ENCODE measurements at places on chromosomes 5 and 9.

GRCh38 chr9:116490321-116490720 lies 196.8 kb upstream of the TRIM32 start:
- no peak for DNase-seq

DNA sequence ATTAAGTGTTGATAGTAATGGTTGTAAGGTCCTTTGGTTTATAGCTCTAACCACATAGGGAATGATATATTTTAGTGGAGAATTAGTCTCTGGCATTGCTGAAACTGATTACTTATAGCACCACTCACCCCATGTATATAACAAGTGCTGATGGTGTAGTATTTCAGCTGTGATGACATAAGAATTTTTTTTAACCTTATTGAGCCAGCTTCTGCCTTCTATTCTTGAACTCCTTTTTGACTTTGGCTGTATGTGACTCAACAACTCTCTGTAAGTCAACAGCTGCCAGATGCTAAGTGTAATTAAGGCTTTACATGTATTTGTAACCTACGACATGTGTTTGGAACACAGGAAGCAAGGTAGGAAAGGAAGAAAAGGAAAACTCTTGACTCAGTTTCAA lies 929.6 kb upstream of the WWC1 start:
- DNase-seq: no peak

- DNase-seq: no peak
Observed at GRCh38 chr9:76692458-76693129, 71.6 kb upstream of the PCA3 start.

DNA sequence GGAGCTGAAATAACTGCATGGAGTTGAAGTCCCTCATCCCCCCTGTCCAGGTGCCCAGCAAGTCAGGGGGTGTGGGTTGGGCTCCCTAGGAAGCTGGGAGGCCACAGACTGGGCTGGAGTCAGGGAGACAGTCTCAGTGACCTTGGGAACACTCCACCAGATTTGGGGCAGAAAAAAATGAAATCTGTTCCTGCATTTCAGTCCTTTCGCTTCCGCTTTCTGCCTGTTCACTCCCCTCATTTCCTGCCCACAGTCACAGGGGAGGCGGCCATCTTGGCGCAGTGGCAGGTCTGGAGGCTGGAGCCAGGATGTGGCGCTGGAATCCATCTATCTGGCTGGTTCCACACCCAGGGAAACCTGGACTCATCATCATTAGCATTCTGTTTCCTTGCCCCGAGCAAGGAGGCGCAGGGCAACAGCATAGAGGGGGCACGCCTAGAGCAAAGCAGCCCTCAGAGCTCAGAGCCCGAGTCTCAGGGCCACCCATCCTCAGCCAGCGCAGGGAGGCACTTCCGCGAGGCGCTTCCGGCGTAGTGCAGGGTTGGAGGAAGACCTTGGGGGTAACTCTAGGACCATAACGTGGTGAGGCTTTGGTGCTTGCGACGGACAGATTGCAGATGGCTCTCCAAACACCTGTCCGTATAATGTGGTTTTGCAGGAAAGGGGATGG lies 86.2 kb upstream of the HSPA9 start:
- DNase-seq: no peak

DNA sequence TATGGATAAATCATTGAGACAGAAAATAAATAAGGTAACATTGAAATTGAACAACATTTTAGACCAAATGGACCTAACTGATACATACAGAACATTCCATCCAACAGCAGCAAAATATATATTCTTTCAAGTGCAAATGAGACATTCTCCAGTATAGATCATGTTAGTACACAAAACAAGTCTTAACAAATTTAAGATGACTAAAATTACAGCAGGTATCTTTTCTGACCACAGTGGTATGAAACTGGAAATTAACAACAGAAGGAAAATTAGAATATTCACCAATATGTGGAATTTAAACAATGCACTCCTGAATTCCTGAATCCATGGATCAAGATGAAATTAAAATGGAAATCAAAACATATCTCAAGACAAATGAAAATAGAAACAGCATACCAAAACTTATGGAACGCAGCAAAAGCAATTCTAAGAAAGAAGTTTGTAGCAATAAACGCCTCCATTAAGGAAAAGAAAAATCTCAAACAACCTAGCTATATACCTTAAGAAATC lies 115.6 kb downstream of the ADAMTS12 start:
- no peak for DNase-seq

- no peak for DNase-seq
Observed at GRCh38 chr5:97751540-97751939, 568.5 kb upstream of the RIOK2 start.

DNA sequence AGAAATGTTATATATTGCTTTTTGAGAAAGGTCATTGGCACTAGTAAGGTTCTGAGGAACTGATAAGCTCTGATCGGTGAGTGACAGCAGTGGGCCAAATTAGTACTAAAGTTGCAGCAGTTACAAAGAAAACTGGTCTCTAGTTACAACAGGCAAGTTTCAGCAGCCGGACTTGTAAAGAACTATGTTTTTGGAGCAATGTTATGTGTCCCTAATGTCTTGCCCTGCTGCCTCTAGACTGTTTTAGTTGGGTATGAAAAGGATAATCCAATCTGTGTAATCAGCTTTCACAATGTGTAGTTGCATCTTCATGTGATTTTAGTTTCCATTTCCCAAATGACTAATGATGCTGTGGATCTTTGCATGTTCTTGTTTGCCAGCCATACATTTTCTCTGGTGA lies 113.5 kb downstream of the CAMK4 start:
- DNase-seq: no peak

- no peak for DNase-seq
Observed at GRCh38 chr5:142114687-142115086, 6.1 kb downstream of the NDFIP1 start.

DNA sequence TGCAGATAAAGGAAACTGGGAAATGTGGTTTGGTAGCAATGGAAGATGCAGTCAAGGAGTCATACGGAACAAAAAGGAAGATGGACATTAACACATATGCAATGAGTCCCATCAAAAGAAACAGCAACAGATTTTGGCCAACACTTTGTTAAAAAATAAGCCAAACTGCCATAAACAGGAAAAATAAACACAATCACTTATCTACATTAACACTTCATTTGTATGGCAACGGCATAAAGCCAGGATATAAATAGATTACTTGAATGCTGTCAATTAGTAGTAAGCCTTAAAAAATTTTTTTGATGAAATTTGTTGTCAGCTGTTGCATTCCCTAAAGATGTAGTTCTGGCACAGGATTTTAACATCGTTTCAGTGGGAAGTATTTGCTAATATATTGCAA lies 190.8 kb downstream of the CDH12 start:
- no peak for DNase-seq

- no peak for DNase-seq
Observed at GRCh38 chr5:64437496-64437895, 68.3 kb upstream of the RGS7BP start.

GRCh38 chr9:105373723-105374122 lies 74.1 kb upstream of the FSD1L start:
- DNase-seq: no peak

DNA sequence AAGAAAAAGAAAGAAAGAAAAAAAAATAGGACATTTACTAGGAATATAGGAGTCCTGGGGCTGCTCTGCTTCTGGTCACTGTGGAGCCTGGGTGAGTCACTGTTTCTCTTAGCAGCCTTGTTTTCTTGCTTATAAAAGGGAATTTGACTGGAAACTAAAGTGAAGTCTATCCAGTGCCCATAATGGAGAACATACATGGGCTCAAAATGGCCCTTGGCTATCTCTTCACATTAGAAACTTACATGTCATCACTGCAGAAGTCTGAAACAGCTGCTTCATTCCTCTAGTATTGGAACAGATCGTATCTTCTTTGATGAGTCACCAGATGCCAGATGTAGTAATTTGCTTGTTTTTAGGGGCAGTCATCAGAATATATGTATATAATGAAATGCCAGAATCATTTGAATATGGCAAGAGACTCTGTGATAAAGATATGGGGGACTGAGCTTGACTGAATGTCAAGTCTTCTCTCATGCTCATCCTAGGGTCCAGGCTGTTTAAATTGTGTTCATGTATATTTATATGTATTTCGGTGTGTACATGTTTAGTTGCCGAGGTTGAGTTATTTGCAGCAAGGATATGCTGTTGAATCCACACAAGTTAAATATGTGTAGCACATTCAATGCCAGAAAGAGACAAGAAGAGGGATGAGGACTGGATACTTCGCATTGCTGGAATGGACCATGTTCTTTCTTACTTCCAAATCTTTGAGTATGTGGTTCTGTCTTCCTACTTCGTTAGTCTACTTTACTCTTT lies 56.7 kb downstream of the SGCD start:
- DNase-seq: no peak

- no peak for DNase-seq
Observed at GRCh38 chr5:117748336-117748735, 1173.7 kb upstream of the SEMA6A start.

GRCh38 chr9:7342229-7342628 lies 457.3 kb downstream of the DMAC1 start:
- DNase-seq: no peak

GRCh38 chr9:34072410-34072809 lies 23.7 kb upstream of the UBAP2 start:
- no peak for DNase-seq

DNA sequence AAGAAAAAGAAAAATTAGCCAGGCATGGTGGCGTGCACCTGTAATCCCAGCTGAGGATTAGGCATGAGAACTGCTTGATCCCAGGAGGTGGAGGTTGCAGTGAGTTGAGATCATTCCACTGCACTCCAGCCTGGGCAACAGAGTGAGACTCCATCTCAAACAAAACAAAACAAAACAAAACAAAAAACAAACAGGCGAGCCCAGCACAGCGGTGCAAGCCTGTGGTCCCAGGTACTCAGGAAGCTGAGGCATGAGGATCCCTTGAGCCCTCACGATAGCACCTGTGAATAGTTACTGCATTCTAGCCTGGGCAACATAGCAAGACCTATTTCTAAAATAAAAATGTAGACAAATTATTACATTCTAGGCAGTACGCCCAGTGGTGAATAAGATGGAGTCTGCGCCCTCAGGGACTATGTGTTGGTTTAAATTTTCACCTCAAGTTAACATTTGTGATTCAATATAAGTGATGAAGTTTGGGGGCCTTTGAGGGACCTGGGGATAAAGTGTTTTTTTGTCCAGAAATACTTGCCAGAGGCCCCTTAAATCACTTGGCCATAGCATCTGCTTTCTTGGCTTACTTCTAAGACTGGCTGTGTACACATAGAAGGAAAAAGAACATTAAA lies 3.4 kb upstream of the GAPVD1 start:
- no peak for DNase-seq

- DNase-seq: no peak
Observed at GRCh38 chr5:13921578-13921977, 22.9 kb downstream of the DNAH5 start.

DNA sequence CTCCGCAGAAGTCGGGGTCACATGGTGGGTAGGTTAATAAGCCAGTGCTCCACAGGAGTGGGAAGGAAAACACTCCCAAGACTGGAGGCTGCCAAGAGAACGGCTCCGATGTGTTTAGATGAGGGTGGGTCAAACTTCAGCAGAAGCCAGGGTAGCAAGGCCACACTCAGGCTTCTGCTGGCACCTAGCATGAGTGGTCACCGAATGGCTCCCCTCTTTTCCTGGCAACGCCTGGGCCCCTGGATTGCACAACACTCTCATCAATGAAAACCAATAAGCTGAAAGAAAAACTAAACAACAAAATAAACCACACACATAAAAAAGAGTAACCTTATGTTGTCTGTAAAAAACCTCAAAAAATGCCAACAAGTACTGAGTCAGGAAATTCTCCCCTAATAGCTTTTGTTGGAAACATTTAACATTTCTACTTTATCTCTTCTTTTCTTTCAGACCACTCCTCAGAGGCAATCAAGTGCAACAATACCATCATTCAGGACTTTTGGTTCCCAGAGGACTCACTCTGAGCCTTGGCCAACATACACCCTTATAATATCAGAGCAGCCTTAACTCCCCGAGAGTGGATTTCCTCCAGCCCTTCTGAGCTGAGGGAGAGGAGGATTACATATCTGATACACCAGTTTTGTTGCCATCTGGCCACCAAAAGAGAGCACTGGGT lies 279.9 kb downstream of the ENC1 start:
- DNase-seq: no peak

GRCh38 chr9:130321539-130321938 lies 56.0 kb downstream of the HMCN2 start:
- DNase-seq: no peak

- DNase-seq: peak; percentile 91
Observed at GRCh38 chr5:52822437-52822836, 34.7 kb downstream of the ITGA1 start.

- DNase-seq: peak; percentile 16
Observed at GRCh38 chr9:93642961-93643360, 66.6 kb downstream of the PHF2 start.

DNA sequence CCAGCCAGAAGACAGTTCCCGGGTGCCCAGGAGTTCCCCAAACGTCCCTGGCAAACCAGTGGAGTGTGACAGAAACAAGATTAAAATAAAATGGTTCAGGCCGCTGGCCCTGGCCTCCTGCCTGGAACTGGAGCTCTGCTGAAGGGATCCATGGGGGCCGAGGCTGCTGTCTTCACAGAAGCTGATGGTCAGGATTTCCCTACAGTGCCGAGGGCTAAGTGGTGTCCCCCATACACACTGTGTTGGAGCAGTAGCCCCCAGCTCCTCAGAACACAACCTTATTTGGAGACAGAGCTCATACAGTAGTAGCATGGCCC lies 55.9 kb downstream of the MRPL36 start:
- no peak for DNase-seq

GRCh38 chr5:140927228-140927573 lies 1.1 kb downstream of the PCDHAC1 start:
- DNase-seq: no peak

DNA sequence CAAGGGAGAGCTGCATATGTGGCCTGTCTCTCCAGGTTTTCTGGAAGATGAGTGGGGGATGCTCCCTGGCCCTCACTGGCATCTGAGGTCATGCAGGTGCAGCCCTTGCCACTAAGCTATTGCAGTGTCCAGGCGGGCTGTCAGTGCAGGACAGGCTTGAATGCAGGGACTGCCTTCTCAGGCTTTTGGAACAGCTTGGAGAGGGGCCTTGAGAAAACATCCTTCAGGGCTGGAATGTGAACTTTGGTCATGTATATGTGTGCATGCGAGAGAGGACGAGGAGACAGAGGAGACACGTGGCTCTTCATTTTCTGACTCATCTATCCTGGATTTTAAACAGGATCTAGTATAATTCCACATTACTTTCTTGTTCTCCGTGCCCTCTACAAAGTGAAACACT lies 90.3 kb downstream of the MACROH2A1 start:
- DNase-seq: no peak

- peak; percentile 18 for DNase-seq
Observed at GRCh38 chr9:4490705-4491625, 697 bp downstream of the SLC1A1 start.

DNA sequence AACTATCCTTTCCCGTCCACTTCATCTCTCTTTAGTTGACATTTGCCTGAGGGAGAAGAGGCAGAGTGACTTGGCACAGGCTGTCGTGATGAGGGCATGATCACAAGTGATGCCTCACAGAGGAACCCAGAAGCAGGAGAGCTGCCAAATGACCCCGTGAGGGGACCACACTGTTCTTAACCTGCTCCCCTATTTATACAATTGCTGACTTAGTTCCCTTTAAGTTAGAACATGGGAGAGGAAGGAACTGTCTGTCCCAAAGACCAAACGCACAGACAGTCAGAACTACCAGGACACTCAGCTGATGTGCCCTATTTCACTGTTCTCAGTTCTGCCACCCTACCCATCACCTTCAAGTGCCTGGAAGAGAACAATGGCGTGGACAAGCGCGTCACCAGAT lies 73.7 kb downstream of the SLC1A3 start:
- peak; percentile 85 for DNase-seq

Data from adrenal gland (tissue), 19 donors.